ENCODE measurements at places on chromosomes 4 and X. TPM values are rescaled to one million over a fixed set of nuclear protein-coding genes. Genes with fewer than 3 reads are reported as not detected.

GRCh38 chrX:39261446-39262147, 460.3 kb downstream of the MID1IP1 start:
- DNase-seq: peak; percentile 49

GRCh38 chr4:1226144-1226481, 22.8 kb downstream of the CTBP1 start:
- no peak for DNase-seq

The CXCL6 gene
- total RNA-seq: 2.1 TPM

GRCh38 chr4:116229420-116229819, 856.0 kb downstream of the TRAM1L1 start:
- DNase-seq: no peak

DNA sequence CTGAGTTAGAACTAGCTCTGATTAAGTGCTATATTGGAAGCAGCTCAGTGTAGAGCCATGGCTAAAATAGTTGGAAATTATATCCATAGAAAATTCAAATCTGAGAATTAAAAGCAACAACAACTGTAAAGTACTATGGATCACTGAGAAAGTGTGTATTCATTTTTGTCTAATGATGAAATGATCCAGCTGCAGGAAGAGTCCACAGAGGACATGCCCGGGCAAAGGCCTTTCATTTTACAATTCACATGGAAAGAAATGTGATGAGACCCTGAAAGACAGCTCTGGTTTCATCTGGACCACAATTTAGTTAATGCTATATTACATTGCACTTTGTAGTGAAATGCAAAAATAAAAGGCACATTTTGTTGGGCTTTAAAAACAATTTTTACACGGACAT, 196.8 kb upstream of the FAT1 start:
- DNase-seq: no peak

GRCh38 chr4:26607776-26608175, 23.9 kb downstream of the TBC1D19 start:
- DNase-seq: no peak

All from kidney epithelial cell (primary cell).